NCI-H1092 (cell line): ENCODE measurements at places on chromosomes 7 and 10.

DNA sequence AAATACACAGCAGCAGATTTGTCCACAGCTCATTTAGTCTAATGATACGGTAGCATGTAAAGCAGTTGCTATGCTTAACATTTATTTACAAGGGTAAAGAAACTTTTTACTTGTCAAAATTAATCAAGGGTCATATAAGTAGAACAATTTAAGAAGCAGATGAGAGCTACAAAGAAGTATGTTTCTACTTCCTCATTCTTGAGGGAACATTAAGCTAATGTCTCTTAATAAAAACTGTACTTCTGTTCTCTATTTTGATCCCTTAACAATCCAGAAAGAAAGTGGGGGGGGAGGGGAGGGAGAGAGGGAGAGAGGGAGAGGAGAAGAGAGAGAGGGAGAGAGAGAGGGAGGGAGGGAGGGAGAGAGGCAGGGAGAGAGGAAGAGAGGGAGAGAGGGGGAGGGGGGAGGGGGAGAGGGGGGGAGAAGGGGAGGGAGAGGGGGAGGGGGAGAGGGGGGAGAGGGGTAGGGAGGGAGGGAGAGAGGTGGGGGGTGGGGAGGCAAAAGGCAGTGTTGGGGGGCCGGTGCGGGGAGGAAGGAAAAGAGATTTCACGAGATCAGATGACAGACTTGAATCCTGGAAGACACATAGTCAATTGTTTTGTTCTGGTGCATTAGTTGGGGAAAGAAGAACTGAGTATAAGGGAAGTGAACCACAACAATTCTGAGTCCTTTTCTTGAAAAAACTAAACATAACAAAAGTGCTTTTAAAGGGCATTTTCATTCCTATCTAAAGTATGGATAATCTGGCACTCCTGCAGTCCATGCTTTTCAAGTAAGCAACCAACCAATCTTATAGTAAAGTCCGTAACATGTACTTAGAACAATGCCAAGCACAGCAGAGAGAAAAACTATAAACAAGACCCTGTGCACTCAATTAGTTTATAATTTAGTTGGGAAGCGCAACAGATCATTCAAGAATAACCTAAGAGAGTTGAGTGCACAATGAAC lies 128.0 kb downstream of the USP6NL start:
- no peak for DNase-seq

DNA sequence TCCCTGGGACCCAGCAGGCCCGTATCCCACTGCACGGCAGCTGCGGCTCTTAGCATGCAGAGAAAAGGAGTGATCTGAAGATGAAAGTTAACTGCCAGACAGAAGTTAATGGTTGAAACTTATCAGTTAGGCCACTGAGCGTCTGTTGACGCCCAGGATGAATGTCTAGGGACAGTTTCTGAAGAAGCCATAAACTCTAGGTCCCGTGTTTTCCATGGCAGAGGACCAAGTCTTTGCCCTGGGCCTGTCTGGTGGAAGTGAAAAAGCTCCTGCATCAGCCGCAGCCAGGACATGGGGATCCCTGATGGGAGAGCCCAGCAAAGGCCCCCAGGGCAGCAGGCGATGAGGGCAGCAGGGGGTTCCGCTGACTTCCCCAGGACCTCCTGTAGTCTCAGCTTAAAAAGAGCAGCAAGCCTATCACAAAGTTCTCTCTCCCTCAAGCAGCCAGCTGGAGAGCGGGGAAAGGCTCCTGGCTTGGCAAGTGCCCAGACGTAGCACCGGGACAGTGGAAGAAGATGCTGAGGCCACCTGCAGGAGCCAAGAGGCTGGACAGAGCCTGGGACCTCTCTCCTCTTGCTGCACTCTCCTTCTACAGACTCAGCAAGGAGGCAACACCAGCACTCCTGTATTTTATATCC lies 79.6 kb downstream of the TNS3 start:
- no peak for DNase-seq

DNA sequence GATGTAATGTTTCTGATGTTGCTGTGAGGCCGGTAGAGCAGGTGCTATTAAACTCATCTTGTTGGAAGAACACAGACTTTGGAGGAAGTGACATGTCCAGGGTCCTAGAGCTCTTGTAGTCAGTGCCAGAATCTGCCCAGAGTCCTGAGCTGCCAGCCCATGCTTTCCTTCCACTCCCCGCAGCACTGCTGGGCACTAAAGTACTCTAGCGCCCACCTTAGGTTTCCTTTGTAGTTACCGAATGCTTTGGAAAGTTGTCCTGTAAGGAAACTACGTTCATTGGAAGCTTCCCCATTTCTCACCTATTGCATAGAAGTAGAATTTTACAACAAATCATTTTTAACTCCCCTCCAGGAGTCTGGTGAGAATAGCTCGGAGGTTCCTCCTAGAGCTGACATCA lies 11.0 kb downstream of the ZNF862 start:
- no peak for DNase-seq

DNA sequence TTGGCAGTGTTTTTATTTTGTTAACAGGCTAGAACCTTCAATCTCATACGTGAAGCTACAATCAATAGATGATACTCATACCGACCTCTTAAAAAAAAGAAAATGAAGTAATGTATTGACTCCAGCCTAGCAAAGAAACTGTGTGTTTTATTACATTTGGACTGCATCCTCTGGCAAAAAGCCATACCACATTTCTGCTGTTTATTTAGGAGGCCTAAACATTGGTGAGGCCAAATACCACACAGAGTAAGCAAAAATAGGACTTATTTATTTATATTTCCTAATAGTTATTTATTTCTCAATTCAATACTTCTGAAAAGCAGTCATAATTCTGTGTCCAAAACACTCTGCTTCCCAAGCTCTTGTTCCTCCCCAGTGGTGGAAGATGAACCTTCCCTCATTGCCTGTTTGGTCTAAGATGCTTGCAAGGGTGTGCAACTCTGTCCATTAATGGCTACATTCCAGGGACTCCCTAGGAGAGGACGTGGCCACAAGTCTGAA lies 398.8 kb upstream of the KLF6 start:
- no peak for DNase-seq

- DNase-seq, result no peak
Observed at GRCh38 chr7:40008223-40008815, 58.3 kb downstream of the CDK13 start.

GRCh38 chr7:78953090-78953489 lies 500.4 kb downstream of the MAGI2 start:
- DNase-seq, result no peak

GRCh38 chr10:34088208-34088794 lies 726.8 kb downstream of the PARD3 start:
- DNase-seq, result no peak

DNA sequence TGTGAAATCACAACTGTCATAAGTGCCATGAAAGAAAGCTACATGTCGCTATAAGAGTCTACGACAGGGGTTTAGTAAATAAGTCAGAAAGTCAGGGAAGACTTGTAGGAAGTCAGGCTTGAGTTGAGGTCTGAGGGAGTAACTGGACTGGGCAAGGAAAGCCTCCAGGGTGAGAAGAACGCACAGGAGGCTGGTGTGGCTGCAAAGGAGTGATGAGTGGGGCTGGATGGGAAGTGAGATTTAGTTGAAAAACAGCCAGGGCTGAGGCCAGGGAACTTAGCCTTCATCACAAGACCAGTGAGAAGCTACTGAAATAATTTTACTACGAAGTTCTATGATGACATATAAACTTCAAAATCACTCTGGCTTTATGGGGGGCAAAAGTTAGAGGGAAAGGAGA lies 763.7 kb upstream of the PHF14 start:
- no peak for DNase-seq

DNA sequence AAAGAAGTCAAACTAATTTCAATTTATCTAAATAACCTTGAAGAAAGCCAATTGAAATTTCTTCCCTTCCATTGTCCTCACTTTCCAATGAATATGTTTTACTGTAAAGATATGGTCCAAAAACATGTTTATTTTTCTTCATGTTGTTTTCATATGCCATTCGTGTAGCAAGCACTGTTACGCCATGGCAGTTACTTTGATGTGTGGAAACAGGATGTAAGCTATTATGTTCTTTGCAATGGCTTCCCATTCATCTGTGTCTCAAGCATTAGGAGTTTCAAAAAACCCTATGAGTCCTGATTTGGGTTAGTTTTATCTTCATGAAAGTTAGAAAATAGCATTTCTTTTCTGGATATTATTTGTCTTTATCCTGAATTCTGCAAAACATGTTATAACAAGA lies 31.0 kb downstream of the GPR141 start:
- DNase-seq, result no peak

GRCh38 chr7:151249034-151249731 lies 689 bp upstream of the SMARCD3 start:
- no peak for DNase-seq

DNA sequence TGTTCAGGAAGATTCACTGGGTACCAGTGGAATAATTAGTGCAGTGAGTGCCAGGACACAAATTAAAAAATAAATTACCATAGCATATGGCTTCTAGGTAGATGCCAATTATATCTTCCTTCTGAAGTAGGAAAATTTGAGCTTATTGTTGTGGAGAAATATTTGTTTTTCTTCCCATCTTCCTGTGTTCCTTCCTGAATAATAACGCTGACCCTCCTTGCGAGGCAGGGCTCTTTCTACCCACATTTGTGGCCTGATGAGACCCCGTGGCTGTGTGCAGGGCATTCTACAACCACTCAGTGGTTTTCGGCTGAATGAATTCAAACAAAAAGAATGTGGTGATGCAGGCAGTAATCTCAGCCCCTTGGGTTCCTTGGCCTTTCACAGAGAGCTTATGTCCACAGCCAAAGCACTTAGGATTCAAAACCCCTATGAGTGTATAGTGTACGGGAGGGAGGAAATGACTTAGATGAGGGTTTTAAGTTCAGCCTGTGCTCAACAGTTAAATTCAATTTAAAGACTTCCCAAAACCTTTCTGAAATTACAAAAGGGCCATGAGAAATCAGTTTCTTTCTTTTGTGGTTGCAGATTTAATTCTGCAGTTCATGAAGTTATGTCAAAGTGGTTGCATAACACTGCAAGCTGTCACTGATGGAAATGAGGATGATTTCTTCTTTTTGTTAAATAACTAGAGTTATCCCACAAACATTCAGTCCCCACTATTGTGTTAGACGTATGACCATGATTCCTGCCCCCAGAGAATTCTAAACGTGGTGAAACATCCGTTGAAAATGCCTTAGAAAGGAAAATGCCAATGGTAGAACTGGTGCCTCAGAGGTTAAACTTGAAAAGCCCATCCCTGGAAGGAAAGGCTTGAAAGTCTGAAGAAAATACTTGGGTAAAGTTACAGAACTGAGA lies 255.3 kb downstream of the FZD1 start:
- DNase-seq, result peak; percentile 86
